Muscle of leg (tissue), 16 donors: ENCODE measurements at places on chromosomes 5 and 9. TPM values are rescaled to one million over a fixed set of nuclear protein-coding genes. Genes with fewer than 3 reads are reported as not detected.

DPM2 gene
- 22.3 TPM for polyA plus RNA-seq

CDKN2B-AS1 gene
- polyA plus RNA-seq = not detected

DMRT2 gene
- polyA plus RNA-seq = 30.3 TPM

PDZD2 gene
- 8.2 TPM for polyA plus RNA-seq

GRCh38 chr5:165630261-165630778 lies 2124.9 kb downstream of the MAT2B start:
- DNase-seq = peak; percentile 85

DNA sequence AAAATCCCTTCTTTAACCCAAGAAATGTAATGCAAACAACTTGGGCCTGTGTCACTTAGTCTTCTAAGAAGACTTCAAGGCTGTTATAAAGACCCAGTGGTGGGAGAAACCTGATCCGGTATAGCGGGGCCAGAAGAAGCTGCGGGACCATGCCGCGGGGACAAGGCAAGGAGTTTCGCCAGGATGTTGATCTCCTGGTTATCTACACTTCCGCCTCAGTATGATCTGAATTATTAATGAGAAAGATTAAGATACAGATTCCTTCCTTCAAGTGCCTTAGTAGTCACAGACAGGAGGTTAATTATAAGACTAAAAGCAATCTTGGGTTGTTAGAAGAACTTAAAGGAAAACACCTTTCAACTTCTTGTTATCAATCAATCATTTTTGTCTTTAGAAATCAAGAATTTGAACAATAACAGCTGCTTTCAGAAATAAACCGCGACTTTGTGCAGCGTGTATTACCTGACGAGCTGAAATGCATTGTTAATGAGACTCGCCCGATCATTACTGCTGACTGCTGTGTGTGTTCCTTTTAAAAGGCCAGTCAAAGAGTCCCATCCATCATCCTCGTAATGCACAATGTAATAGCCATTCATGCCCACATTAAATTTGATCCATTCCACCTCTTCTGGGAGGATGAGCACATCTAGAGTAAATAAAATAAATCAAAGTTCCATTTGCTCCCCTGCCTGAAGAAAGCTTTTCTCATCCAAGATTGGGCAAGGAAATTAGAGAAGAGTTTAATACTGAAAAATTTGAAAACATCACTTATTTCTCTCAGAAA lies 22.2 kb downstream of the ERAP1 start:
- no peak for DNase-seq

- peak; percentile 39 for DNase-seq
Observed at GRCh38 chr5:38478878-38479277, 77.6 kb downstream of the LIFR start.

DNA sequence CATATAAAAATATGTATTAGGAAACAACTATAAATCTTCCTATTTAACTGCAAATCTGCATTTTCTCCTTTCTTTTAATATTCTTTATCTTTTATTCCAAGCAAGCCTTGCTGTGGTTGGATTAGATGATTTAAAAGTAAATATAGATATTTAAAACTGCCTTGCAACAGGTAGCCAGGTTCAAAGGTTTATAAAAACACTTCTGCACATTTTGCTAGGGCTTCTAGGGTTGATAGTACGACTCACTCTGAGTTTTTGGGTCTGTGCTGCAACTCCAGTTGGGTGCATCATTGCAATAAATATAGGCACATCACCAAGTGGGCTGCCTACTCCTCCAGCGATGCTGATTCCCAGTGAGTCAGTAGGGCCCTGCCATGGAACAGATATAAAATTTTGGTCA lies 167.7 kb downstream of the MPDZ start:
- no peak for DNase-seq
